ENCODE measurements at places on chromosomes 11 and 22.

DNA sequence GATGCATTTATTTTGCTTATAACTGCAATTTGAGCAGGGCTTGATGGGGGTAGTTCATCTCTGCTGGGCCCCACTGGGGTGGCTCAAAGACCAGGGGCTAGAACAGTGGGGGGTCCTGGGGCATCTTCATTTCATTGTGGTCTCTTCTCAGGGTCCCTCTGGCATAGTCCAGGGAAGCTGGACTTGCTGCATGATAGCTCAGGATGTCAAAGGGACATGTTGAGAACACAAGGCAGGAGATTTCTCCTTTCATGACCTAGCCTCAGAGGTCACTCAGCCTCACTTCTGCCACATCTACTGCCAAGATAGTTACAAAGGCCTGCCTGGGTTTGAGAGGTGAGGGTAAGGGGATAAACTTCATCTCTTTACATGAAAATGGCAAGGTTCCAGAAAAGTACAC, 89.5 kb downstream of the CWC15 start:
- DNase-seq = no peak

GRCh38 chr11:114257621-114258558, 38.3 kb upstream of the NNMT start:
- no peak for DNase-seq

DNA sequence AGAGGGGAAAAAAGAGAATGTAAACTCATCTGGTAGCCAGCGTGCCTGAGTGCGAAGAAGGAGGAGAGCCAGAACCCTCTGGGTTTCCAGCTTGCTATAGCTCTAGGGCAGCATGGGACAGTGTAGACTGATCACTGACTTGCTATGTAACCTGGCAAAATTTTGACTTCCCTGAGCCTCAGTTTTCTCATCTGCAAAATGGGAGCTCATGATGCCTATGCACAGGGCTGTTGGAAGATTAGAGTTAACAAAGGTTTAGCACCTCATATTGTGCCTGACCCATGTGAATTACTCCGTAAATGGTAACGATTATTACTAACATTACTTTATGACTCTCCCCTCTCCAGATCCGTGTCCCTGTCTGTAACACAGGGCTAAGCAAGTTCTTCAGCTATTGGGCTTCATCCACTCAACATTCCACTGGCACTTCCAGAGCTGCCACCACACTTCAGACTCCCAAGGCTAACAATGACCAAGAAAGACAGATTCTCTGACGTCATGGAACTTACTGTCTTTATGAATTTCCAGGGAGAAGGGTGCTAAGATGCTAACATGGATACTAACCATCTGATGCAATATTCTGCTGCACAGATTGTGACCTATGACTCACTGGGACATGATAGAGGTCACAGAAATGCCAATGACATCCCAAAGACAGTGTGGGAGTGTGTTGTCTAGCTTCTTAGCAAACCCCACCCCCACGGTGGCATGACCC, 195.2 kb downstream of the TRIM29 start:
- no peak for DNase-seq

DNA sequence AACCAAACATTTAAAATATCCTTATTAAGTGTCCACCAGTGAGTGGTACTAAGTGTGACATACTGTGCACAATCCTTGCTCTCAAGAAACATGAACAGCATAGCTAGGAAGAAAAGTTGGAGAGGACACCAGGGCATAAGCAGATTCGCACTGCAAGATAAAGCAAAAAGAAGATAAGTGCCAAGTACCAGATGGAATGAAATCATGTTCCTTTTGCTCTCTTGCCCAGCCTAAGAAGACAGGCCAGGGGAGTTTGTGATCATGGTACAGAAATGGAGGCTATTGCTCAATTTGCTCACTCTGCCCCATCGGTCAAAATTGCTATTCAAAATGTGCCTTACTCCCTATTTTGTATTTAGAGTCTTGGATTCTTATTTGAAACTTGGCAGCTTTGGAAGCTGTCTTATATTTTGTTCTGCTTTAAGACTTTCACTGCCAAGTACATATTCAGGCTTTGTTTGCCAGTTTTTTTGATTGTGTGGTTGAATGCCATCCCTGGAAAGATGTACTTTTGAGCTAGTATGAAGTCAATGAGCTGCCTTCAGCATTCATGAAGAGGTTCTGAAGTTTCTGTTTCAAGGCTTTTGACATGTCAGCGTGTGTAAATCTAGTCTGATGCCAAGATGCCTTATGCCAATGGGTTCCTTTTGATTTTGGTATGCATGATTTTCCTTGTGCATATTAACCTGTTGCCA, 90.3 kb downstream of the PAX6 start:
- DNase-seq = no peak

GRCh38 chr11:7300281-7300680, 48.6 kb downstream of the SYT9 start:
- no peak for DNase-seq

DNA sequence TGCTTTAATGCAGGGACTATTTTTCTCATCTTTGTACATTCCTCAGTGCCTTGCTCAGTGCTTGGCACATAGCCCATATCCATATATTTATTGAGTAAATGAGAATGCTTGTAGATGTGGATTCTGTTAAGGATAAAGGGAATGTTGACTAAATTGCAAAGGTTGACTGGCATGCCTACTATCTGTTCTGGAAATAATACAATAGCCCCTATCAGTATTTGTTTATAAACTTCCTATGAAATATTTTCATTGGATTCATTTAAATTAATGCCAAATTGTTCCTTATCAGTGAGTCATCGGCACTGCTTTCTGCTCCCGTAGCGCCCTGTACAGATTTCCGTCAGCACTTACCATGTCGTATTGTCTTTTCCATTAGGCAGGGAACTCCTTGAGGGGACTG, 8.0 kb downstream of the RNF121 start:
- no peak for DNase-seq

- DNase-seq = no peak
Measured at GRCh38 chr11:39817241-39817640, 1642.2 kb downstream of the LRRC4C start.

DNA sequence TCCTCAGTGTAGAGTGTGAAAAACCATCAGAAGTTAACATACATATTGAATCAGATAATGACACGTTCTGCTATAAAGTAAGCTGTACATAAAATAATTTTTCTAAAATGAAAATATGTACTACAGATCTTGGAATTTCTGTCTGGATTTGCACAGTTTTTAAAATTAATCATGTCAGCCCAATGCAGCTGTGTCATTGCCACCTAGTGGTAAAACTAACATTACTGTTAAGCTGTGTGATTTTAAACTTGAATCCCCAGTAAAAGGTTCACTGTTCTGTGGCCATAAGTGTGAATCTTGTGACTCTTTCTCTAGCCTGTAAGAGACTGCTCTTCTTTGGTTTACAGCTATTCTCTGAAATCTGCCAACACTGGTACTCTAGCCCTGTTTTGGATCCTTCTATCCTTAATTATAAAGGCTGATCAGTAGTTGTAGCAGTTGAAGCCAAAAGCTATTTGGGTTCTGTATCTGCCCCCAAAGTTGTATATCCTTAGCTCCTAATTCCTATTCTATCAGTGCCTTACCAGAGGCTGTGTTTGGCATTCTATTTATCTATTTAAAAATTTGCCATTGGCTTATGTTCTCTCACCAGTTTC, 4.0 kb downstream of the JRKL start:
- no peak for DNase-seq

Measured in activated CD8-positive, alpha-beta memory T cell treated with anti-CD3 and anti-CD28 coated beads for 24 hours (primary cell).